A549 treated with RU486 at 1 μM for 4 hours (cell line): ENCODE measurements at places on chromosomes 12 and 14. TPM values are rescaled to one million over a fixed set of nuclear protein-coding genes. Genes with fewer than 3 reads are reported as not detected.

TAS2R7 gene
- not detected in 5 replicates for total RNA-seq

MYF6 gene
- total RNA-seq = not detected in 5 replicates

OR11H7 gene
- not detected in 5 replicates for total RNA-seq

ANKRD13A gene
- total RNA-seq = 15.0 to 23.7 TPM (median 18.3 TPM) in 5 replicates

IPO4 gene
- total RNA-seq = 79.3 to 90.2 TPM (median 86.3 TPM) in 5 replicates

WDHD1 gene
- total RNA-seq = 7.7 to 13.5 TPM (median 12.8 TPM) in 5 replicates

GXYLT1 gene
- total RNA-seq = 4.6 to 16.1 TPM (median 14.6 TPM) in 5 replicates

HOXC12 gene
- not detected in 5 replicates for total RNA-seq

SLC39A5 gene
- total RNA-seq = not detected in 5 replicates

VRTN gene
- not detected in 5 replicates for total RNA-seq

PPP1R13B gene
- 3.6 to 5.3 TPM (median 4.3 TPM) in 5 replicates for total RNA-seq

GLT1D1 gene
- total RNA-seq = not detected in 5 replicates

PYGL gene
- 105 to 151 TPM (median 132 TPM) in 5 replicates for total RNA-seq

ITGB7 gene
- total RNA-seq = 0.23 to 0.59 TPM (median 0.45 TPM) in 5 replicates
